T-helper 9 cell (primary cell): ENCODE measurements at places on chromosomes 4 and X.

DNA sequence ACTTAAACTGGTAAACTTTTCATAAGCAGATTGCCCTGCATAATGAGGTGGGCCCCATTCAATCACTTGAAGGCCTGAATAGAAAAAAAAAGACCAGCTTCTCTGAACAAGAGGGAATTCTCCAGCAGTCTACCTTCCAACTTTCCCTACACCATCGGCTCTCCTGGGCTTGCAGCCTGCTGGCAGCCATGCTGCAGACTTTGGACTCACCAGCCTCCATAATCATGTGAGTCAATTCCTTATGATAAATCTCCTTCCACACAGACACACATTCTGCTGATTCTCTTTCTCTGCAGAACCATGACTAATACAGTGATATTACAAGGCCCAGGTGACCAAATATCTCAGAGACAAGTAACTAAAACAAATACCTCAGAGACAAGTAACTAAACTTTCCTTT is 113.8 kb upstream of the WDR17 start:
- no peak for DNase-seq

- no peak for DNase-seq
These were observed 171.9 kb downstream of the GALNTL6 start for GRCh38 chr4:171985129-171985528.

- no peak for DNase-seq
These were observed 21.7 kb downstream of the DDIT4L start for GRCh38 chr4:100168521-100168920.

DNA sequence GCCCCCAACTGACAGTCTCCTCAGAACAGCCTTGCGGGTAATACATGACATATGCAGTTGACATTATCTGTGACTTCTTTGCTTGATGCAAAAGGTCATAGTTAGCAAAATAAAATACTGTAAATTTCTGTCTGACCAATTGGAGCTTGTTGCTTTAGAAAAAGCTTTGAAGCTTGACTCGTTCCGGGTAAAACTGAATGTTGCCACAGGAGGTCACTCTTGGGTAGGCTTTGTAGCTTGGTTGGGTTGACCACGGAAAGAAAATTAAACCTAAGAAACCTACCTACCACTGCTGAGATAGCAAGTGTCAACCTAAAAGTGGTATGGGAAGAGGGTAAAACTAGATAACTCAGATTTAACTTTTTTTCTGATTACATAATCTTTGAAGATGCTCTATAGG is 23.2 kb downstream of the PRPS2 start:
- no peak for DNase-seq

- DNase-seq = no peak
These were observed 2.4 kb upstream of the WDFY3 start for GRCh38 chr4:84968925-84969324.

DNA sequence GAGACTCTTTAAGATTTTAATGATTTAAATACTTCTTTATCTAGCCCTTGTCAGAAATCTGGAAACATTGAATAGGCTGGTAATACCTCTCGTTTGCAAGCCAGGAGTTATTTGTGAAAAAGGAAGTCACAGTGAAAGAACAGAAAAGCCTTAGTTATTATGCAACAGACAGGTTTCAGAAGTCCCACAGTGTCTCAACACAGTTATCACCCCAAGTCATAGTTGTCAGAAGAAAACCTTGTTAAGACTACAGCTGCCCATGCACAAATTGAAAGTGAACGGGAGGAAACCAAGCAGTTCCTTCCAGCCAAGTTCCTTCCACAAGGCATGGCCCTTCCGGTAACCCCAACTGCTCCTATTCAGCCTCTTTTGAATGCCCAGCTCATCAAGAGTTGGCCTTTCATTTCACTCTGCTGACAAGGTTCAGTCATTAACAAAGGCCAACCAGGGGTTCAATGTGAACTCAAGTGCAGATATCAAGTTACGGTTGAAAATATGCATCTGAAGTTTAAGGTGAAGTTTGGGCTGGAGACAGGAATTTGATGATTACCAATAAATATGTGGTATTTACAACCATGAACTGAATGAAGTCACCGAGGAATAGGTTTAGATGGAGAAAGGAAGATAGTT is 15.6 kb downstream of the ALPK1 start:
- no peak for DNase-seq

DNA sequence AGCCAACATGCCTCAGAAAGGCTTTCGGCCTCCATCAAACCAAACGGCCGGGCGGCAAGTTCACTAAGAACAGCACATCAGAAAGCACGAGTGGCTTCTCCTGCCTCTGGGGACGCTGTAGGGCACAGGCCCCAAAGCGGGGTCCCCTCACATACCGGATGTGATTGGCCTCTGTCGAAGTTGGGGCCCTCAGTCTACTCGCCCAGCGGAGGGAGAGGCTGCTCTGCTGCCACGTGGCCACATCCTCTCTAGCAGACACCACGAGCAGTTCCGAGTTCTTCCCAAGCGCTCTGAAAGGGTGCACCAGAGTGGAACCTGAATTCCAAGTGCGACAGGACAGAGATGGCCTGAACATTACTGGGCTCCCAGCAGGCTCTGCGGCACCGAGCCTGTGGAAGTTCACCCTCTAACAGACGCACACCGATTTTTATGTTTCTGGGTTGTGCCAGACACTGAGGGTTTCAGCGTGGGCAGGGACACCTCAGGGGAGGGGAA is 21.1 kb downstream of the NOP14 start:
- no peak for DNase-seq

DNA sequence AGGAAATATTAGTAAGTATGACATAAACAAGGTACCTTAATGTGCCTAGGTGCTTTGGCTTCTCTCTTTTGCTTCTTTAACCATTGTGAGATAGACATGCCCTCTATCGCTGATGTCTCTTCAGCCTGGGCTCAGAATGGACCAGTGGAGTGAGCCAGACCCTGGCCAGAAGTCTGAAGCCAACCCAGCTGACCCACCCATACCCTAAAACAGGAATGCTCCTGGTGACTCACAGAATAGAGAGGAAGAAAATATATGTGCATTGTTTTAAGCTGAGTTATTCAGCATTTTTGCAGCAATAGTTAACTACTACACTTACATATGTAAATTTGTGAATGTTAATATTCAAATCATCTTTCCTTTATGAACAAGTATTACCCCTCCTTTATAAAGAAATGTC is 167.5 kb upstream of the PCDH10 start:
- no peak for DNase-seq

DNA sequence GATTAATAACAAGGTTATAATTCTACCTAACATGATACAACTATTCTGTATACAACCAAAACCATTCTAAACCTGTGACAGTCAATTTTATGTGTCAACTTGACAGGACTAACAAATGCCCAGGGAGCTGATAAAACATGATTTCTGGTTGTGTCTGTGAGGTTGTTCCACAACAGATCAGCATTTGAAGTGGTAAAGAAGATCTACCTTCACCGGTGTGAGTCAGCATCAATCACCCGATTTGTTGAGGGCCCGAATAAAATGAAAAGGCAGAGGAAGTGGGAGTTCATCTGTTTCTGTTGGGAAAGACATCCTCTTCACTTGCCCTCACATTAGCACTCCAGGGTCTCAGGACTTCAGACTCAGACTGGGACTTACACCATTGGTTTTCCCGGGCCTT is 187.9 kb downstream of the MAB21L2 start:
- no peak for DNase-seq

DNA sequence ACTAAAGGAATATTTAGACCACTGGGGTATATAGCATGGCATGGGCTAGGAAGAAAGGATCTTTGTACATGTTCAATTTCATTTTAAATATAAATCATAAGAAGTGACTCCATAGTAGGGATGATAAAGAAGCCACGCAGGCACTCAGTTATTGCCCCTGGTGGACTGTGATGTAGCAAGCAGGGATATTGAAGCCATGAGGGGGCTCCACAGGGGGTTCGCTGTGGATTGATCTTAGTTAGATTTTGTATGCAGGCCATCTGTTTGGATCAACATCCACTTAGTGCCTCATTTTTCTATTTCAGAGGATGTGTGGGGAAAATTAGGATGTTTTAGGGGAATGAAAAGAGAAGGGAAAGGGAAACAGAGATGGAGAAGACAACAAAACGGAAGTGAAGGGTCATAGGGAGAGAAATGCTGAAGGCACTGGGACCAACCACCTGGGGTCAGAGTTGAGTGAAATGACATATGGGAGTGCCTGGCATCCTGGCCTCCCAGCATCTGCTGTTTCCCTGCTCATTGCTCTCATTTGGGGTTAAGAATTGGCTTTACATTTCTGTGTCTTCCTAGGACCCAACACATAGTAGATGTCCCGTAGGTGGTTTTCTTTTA is 11.2 kb upstream of the FREM3 start:
- DNase-seq = no peak

GRCh38 chr4:4671774-4672349 is 130.0 kb upstream of the STX18 start:
- no peak for DNase-seq

DNA sequence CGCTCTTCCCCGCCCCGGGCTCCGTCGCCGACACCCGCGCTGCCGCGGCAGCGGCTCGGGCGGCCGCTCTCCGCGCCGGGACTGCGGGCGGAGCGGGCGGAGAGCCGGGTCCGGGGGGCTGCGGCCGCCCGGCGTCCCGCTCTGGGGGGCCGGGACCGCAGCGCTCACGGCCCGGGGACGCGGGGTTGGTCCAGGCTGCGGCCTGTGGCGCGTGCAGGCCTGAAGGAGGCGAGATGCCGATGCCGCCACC is 492 bp downstream of the GALNT7 start:
- DNase-seq = no peak

GRCh38 chr4:124199755-124200154 is 512.8 kb downstream of the ANKRD50 start:
- DNase-seq = no peak

GRCh38 chr4:57462843-57463242 is 352.7 kb upstream of the IGFBP7 start:
- no peak for DNase-seq

DNA sequence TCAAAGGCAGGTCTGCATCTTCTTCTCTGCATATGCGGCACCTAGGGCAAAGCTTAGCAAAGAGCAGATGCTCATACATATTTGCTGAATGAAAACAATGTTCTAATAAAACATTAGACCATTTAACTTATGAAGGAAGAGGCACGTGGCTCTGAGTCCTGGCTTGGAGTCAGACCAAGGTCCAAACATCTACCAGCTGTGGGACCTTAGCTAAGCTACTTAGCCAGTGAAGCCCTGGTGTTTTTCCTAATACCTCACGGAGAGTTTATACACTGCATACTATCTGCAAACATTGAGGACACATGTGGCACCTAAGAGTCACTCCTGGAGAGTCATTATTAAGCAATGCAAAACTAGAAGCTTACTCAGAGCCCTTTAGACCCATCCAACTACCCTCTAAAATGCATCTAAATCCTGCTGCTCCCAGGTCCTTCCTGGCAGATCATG is 9.0 kb downstream of the PDGFC start:
- no peak for DNase-seq

DNA sequence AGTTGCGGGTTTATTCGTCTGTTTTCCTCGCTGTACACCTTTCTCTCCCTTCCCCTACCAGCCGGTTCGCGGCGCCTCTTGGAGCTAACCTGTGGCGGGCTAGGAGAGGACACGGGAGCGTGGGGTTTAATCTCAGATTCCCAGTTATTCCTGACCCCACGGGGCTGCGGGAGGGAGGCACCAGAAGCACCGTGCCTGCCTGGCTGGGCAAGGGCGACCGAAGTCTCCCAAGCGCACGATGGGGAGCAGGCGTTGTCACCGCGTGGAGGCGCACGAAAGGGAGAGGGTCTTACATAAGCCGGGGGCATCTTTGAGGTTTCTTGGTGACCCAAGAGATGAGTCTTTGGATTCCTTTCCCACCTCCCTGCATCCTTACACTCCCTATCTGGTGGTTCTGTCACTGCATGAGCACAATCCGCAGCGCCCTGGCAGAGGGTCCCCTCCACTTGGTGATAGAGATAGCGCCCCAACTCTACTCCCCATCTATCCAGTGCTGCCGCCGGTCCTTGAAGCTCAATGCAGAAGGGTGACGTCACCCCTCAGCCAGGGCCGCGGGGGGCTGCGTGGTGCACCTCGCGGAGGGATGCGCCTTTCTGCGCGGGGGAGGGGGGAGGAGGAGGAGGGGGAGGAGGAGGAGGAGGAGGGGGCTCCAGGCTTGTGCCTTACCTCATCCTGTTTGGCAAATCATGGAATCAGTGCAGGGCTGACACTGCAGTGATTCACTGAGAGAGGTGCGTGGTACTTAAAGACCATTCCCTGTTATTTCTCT is 793 bp downstream of the TSPAN7 start:
- peak; percentile 2 for DNase-seq

DNA sequence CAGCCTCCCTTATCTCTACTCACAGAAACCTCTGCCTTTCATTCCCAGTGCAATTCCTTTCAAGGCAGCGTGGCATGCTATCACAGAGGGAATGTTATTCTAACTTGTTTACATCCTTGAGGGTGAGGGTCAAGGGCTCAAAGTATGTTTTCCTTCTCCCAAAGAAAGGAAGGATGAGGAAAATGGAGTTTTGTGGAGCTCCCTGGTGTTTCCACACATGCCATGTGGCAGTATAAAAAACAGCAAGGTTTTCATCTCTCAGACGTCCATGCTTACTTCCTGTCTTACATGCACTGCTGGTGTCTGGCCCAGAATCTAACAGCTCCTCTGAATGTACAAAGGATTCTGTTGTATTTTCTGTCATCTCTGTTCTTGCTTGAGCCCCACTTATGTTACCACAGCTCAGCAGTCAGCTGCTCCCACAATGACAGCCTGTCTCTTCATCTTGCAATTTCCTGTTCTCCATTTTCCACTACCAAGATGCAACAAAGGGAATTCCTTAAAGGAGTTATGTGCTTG is 128.0 kb downstream of the SNCA start:
- no peak for DNase-seq

- DNase-seq = no peak
These were observed 587 bp downstream of the CD99 start for GRCh38 chrX:2691543-2692220.

DNA sequence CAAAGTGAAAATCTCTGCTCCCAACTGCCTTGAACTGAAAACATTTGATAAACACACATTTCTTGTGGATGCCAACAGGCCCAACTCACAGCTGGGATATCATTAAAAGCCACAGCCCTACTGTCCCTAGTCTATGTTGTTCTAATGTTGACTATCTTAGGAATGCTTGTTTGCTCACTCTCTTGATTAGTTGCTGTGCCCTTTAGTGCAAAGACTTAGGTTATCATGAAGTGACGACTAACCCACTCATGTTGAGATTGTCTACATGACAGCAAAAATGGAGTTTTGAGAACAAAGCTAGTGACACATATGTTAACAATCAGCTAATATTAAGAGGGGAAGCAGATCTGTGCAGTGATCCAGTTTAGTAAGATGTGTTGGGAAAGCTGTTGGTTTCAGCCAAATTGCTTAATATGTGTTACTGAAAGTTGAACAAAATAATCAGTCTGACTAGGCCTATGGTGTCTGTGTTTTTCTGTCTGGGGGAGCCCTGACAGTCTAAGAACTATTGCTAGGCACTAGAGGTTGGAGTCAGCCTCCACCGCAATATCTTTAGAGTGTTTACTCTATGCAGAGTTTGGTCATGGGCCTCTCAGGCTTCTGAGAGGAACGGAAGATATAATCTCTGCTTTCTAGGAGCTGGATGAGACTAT is 125.5 kb downstream of the ATG4A start:
- DNase-seq = no peak

DNA sequence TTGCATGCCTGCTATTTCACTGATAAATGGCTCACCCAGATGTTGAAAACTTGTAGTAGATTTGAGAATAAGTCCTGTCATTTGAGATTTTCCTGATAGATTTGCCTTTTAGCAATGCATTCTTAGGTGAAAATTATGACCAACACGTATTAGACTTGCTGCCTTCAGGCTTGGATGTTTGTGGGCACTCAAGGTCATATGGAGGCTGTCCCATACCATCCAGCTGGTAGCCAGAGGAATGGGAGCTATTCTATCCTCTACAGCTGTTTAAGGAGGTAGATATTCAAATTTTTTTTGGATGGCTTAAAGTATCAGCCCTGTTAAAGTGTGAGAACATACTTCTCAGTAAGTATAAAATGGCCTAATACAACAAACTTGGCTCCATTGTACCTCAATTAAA is 34.7 kb downstream of the RTL3 start:
- no peak for DNase-seq
